Amygdala (tissue), 56 donors: ENCODE measurements at places on chromosomes 11 and 22.

GRCh38 chr22:36156515-36157419 lies 3.8 kb downstream of the APOL3 start:
- peak; percentile 8 for DNase-seq

GRCh38 chr11:133823614-133824013 lies 21.7 kb downstream of the SPATA19 start:
- DNase-seq = no peak

DNA sequence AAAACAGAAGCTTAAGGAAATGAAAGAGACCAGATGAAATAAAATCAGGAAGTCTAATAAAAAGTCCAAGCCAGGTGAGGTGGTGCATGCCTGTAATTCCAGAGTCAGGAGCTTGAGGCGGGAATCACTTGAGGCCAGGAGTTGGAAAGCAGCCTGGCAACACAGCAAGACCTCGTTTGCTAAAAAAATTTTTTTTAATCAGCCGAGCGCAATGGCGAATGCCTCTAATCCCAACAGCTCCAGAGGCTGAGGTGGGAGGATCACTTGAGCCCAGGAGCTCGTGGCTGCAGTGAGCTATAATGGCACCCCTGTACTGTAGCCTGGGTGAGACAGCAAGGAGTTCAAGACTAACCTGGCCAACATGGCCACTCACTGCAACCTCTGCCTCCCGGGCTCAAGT lies 8.0 kb downstream of the RAB6A start:
- DNase-seq = no peak

GRCh38 chr11:126384449-126385070 lies 29.1 kb downstream of the ST3GAL4 start:
- no peak for DNase-seq

GRCh38 chr11:1597331-1597993 lies 632 bp downstream of the KRTAP5-2 start:
- no peak for DNase-seq

DNA sequence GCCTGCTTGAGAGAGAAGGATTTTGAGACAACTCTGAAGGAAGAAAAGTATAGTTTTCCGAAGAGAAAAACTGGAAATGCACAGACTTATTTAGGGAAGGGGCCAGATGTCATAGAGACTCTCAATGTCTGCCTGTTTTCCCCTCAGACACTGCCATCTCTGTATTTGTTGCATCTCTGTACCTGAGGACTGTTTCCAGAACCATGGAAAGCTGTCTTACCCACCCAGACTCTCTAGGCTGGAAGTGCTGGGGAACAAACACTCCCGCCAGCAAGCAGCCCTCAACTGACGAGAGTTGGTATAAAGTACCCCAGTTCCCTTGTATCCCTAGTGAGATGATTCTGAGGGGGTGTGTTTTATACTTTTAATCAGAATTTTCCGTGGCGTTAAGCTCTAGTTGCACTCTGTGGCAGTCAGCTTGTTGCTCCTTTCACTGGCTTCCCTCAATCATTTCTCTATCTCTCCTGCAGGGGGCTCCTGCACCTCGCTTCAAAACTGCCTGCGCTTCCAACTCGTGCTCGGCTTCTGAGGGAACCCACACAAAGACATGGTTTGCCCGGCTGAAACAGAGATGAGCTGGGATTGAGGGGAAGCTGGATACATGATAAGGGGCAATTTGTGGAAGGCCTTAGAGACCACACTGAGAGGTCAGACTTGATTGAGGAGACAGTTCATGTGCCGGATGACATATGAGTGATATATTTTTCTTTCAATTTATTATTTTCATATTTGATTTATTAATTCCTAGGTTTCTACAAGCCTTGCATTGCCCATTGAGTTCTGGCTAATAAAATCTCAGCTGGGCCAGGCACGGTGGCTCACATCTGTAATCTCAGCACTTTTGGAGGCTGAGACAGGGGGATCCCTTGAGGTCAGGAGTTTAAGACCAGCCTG lies 36.9 kb upstream of the CLPB start:
- DNase-seq = peak; percentile 53

- DNase-seq = no peak
These were observed 12.2 kb upstream of the TPP1 start for GRCh38 chr11:6631361-6631890.

DNA sequence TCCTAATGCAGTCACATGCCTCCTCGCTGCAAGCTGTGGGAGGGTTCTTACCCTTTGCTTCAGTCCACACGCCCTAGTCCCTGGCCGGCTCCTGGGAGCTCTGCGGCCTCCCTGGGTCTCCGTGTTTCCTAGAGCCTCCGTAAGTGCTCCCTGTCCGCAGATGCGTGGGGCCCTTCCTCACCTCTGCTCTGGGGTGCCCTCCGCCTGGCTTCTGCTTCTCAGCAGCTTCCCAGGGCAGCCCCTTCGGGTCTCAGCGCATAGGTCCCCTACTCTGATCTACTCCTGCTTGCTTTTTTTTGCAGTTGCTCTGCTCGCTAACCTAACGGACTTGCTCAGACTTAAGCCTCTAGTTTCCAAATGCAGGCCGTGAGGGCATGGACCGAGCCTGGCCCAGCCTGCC lies 22.4 kb downstream of the CAPN1 start:
- DNase-seq = no peak

GRCh38 chr11:99419991-99420390 lies 399.2 kb downstream of the CNTN5 start:
- no peak for DNase-seq

GRCh38 chr11:10564696-10565318 lies 3.7 kb downstream of the LYVE1 start:
- no peak for DNase-seq

DNA sequence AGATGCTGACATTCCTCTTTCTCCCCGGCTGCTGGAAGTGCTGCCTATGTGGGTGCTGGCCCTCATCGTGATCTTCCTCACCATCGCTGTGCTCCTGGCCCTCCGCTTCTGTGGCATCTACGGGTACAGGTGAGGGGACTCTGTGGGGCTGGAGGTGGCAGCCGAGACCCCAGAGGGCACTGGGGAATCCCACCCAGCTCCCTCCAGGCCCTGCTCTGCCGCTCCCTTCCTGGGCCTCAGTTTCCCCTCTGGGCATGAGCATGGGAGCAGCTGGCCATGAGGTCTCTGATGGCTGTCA lies 21.8 kb downstream of the CSF2RB start:
- DNase-seq = no peak

DNA sequence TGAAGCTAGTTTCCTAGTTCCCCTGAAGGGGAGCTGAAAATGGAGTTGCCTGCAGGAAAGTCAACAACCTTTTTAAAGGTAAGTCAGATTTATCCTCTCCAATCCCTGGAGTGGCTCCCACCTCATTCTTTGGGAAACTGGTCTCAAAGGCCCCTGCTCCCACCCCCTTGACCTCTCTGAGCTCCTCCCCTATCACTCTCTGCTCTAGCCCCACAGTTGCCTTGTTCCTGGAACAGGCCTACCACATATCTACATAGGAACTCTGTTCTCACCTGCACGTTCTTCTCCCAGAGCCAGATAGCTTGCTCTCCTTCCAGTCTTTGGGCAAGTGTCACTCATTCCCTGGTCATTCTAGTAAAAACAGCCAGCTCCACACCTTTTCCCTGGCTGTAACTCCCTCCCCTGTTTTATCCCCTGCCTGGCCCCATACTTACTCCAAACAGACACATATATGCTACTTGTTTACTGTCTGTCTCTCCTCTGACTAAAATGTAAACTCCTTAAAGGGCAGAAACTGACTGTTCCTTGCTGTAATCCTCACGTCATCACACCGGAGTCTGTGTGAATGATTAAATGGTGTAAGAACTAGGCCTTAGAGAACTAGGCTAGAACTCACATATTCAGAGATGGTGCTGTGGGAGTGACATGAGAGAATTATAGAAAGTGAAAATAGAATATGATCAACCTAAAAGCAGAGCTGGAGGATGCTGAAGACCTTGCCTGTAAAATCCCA lies 53.3 kb downstream of the TCF20 start:
- no peak for DNase-seq

DNA sequence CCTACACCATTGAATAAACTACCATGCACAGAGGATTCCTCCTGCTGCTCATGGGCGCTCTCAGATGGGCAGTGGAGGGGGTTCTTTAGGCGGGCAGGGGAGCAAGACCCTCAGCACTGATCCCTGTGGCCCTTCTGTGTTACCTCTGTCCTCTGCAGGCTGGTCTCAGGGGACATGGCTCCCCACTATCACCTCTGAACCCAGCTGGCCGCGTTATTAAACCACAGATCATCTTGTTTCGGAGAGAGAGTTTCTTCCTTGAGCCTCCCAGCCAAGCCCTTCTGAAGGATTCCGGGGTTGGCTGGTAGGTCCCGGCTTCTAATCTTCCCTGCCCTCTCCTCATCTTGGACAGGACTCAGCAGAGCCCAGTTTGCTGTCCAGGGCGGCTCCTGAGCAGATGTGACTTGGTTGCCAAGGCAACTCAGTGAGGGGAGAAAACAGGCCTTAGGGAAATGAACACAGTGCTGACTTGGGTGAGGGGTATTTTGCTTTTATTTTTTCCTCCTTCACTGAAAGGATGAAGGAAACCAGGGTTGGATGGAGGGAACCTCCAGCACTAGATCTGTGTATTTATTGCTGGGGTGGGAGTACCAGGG lies 13.3 kb downstream of the APOL3 start:
- no peak for DNase-seq

DNA sequence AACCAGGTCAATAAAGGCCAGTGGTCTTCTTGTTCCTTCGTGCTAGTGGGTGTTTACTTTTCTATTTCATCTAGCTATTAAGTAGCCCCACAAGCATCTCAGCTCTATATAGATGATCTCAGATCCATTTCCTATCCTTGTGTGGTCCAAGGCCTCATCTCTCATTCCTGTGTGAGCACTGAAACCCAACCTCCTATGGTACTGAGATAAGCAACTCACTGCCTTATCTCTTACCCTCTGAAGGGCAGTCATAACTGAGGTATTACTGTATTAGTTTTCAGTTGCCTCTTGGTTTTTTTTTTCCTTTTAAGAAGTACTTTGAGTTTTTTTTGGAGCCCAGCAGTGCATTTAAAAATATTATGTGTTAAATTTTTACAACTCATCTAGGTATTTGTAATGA lies 28.3 kb downstream of the ACER3 start:
- no peak for DNase-seq

GRCh38 chr22:43186272-43187170 lies at the start of gene TTLL12:
TSS of gene TTLL12 (minus strand) at chr22:43187134. CDS start at chr22:43187069, 65 bp downstream.
- DNase-seq = no peak

DNA sequence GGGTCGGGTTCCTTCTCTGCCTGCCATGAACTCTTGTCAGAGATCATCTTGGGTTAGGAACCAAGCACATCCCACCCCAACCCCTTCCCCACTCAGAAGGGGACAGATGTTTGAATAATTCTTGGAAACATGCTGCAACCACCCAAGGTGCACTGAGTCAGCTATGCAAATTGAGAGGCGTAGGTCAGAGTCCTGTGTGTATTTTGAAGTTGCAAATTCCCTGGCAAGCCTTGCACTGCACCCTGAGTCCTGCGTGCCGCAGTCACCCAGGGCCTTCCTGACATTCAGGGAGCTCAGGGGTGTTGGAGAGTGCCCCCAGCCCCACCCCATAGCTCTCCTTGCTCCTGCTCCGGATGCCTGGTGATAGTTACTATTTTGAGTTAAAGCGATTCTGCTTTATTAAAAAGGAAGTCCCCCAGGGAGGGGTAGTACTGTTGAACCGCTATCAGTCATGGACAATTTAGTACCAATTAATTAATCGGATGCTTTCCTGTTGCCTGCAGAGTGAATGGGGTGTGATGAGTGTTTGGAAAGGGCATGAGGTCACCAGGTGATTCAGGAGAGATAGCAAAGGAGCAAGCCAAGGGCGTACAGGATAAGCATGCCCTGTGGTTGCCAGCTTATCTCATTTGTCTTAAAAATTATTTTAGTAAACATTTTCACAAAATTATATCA lies 123.7 kb downstream of the GRIK4 start:
- DNase-seq = no peak

GRCh38 chr11:27757953-27758352 lies 57.7 kb upstream of the BDNF start:
- DNase-seq = no peak

DNA sequence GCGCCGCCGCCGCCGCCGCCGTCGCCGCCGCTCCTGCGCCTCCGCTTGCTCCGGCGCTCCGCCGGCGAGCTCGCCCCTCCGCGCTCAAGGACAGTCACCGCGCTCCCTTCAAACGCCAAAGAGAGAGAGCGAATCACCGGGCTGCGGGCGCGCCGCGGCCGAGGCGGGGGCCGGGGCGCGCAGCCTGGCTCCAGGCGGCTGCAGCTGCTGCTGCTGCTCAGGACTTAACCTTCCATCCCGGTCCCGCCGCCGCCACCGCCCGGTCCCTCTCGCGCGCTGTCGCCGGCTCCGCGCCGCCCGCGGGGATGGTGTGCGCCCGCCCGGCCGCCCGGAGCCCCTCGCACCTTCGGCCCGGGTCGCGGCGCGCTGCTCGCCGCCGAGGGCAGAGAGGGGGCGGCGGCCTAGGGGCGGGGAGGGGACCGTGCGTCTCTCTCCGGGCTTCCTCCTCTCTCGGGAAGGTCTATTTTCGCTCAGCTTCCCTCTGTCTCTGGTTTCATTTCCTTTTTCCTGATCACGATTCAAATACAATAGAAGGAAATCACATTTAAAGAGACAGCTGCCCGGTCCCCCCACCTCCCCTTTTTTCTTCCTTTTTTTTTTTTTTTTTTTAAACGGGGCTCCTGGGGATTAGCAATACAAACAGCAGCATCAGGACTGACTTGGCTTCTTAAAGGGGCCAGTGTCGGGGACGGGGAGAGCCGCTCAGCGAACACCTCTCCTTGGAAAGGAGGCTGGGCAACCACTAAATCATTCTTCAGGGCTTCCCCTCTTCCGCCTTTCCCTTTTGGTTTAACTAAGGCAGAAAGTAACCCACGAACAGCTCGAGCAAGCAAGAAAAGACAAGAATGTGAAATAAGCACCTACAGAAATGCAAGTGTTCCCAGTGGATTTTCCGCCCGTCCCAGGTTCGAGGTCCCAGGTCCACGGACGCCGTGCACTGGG lies 22.1 kb downstream of the LMO2 start:
- peak; percentile 40 for DNase-seq

DNA sequence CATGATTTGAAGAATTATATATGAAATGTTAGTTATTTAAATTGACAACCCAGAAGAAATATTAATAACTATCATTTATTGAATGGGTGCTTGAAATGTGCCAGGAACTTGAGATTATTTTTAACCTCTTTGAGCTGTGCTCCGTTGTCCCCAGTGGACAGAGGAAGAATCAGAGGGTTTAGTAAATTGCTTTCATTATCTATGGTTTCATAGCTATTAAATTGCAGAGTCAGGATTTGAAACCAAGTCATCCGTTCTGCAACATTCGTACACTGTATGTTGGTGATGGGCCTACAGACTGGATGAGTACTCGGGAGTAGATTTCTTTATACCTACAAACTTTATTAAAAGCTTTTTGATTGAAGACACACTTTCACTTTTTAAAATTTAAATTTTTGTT lies 4.9 kb downstream of the HSD17B12 start:
- DNase-seq = no peak

DNA sequence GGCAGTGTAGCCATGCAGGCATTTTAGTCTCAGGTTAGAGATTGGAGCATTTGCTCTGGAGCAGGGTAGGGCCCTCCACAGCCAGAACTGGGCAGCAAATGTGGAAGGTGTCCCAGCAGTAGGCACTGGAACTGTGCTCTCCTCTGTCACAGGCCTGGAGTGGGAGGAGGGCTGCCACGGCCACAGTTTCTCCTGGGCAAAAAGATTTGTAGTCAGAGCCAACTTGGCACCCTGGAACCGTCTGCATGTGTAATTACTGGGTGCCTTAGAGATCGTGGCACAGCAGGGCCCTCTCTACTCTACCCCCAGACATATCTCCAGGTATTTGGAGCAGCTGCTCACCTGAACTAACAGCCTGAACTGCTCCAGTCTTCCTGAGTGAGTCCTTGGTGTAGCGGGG lies 93.7 kb downstream of the ZC3H12C start:
- no peak for DNase-seq
